NCI-H1417 treated with DMSO at 0.1 percent for 48 hours (cell line): ENCODE measurements at places on chromosomes 7 and 10.

- no peak for DNase-seq
Measured at GRCh38 chr7:127726476-127726875, 74.5 kb downstream of the SND1 start.

- DNase-seq: no peak
Measured at GRCh38 chr10:111525696-111526095, 448.9 kb downstream of the ADRA2A start.

DNA sequence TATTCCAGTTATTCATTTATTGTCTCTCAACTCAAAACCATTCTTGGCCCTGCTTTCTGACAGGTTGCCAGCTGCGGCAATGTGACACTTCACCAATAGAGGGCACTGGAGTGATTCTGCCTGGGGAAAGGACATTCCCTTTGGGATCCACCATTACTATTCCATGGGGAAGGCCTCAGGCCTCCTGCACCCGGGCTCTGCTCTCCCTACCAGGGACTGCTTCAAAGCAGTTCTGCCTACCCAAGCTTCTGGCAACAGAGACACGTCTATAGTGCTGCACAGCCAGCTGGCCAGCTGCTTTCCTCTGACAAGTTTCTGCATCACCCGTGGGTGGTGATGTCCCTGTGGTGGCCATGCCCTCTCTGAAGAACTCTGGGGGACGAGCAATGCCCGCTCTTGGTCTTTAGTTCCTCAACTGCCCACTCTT is 163.8 kb downstream of the ELMO1 start:
- no peak for DNase-seq

DNA sequence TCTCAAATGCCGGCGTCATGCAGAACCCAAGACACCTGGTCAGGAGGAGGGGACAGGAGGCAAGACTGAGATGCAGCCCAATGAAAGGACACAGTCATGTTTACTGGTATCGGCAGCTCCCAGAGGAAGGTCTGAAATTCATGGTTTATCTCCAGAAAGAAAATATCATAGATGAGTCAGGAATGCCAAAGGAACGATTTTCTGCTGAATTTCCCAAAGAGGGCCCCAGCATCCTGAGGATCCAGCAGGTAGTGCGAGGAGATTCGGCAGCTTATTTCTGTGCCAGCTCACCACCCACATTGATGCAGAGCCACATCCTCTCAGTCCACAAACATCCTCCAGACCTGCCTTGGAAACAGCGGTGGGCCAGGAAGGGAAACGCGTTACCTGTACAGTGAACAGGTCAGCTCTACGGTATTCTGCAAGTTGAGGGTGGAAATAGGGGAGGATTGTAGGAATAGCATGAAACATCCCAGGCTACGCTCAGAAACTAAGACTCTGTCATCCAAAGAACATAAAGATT is 133.1 kb upstream of the PRSS1 start:
- DNase-seq: no peak

DNA sequence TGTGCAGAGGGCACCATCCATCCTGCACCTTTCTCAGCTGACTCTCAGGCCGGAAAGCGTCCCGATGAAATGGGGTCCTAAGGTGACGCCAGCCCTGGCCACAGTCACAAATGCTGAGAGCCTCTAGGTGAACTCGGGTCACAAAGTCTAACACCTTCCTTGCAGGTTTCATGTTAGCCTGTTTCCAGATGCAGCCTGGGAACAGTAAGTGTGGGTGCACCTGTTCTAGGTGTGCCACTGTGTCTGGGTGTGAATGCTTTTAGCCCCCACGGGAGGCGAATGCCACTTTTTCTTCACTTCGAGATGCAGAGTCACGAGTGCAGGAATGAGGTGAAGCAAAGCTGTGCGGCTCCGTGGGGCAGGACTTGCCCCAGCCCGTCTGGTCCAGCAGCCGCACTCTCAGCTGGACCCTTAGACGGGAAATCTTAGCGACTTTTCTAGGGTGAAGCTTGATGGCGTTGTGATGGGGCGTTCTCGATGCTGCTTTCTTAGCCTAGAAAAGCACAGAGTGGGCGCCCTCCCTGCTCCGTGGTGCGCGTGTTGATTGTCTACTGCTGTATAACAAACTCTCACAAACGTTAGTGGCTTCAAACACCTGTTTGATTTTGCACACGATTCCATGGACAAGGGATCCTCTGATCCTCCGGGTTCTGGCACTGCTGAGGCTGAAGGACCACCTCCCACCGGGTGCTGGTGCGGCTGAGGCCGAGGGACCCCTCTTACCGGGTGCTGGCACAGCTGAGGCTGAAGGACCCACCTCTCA is 13.6 kb upstream of the VIPR2 start:
- no peak for DNase-seq

DNA sequence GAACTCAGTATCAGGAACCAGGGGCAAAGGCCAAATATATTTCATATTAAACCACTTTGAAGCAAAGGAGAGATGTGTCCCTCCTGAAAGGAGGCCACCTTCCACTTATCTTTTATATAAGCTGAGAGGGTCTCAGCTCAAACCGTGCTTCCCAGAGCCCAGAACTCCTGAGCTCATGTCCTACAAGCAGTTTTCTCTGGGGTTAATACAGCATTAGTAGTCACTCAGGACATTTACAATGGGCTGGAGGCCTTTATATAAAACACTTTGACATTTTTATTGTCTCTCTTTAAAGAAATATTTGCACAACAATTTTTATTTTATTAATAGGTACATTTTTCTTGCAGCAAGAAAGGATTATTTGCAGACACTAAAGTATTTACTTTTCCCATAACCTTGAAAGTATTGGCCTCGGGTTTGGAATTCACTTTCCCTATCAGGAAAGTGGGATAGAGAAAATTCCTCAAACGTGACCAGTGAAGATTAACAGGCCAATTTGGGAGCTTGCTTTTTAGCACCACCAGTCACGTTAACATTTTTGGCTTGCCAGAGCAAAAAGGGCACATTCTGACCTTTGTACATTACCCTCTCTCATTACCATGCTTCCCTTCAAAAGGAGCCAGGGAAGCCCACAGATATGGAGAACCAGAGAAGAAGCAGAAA is 464.9 kb upstream of the NRP1 start:
- no peak for DNase-seq

DNA sequence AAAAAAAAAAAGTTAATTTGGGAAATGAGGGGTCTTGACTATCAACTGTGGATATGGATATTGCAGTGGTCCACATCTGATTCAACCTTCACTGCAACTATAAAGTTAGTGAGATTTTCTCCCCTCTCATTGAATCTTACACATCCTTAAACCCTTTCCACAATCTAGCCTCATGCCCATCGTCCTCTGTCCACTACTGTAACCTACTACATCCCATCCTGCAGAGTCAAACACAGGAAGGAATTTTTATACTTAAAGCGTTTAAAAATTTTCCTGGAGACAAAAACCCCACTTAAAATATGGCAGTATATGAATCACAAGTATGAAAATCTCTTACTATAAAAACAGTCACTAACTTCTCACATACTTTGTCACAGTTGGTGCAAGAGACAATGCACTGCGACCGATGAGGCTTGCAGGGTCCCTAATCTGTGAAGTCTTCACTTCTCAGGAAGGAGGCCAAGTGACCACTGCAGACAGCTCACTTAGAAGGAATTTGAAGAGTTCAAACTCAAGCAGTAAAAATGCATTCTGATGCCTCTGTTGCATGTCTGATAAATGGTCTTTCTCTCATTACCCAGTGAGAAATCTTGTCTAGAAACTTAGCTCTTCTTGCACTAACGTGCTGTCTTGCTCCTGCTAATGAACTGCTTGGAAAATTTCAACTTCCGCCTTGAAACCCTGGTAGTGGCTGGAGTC is 50.3 kb upstream of the ST8SIA6 start:
- DNase-seq: no peak

GRCh38 chr10:86663046-86663345 is 5.3 kb upstream of the LDB3 start:
- no peak for DNase-seq

DNA sequence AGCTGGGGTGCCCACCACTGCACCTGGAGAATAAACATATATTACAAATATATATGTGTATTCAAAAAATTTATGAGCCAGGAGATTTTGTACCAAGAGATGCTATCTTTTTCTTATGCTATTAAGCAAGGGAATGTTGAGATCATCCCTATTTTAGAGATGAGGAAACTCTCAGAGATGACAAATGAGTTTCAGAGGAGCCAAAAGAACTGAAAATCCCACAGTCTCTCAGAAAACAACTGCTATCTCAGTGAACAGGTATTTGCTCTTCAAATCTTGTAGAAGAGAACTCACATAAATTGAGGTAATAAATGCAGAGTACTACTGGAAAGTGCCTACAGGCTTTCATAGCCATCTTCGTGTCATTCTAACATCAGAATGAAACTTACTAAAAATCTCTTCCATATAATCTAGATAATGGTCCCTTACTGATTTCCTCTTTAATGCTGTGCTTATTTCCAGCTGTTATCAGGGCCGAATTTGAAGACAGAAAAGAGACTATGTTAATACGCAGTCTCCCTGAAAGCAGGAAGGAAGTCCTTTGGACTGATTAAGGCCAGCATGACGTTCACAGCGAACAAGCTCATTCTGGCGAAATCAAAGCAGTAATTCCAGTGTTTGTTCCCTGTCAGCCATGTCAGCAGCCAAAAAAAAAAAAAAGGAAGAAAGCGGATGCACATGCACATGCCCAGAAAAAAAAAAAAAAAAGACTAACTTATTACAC is 29.4 kb upstream of the ANAPC16 start:
- no peak for DNase-seq

GRCh38 chr10:128864554-128865295 is 602.3 kb upstream of the MGMT start:
- DNase-seq: no peak

- no peak for DNase-seq
Measured at GRCh38 chr10:34581801-34582532, 233.1 kb downstream of the PARD3 start.

GRCh38 chr7:85014936-85015660 is 171.8 kb downstream of the SEMA3D start:
- DNase-seq: no peak

GRCh38 chr10:132368881-132369635 is 27.9 kb upstream of the PWWP2B start:
- DNase-seq: no peak

- no peak for DNase-seq
Measured at GRCh38 chr7:83020161-83020560, 142.5 kb downstream of the PCLO start.

DNA sequence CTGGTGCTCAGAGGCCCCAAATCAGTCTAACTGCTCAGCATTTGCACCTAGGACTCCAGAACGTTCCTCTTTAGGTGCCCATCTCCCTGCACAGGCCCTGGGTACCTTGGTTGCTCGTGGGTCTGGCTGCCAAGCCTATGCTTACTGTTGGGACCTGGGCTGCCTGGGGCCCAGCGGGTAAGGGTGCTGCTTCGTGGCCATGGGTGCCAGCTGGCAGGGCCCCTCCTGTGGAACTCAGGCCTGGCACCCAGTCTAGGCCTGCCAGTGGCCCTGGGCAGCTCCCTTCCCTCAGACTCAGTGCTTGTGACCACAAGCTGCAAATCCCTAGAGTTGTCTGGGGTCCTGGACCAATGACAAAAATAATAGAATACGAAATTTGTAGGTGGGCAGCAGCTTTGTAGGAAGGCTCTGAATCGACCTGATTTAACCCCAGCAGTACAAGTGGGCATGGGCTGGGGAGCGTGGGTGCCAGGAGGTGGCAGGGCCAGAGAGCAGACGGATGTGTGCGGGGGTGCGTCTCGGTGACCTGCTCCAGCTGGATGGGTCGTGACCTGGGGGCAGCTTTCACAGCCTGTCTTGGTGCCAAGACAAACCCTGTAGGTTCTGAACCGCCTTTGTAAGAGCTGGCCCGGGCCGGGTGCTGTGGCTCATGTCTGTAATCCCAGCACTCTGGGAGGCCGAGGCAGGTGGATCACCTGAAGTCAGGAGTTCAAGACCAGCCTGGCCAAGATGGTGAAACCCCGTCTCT is 69.7 kb downstream of the MKI67 start:
- DNase-seq: no peak

DNA sequence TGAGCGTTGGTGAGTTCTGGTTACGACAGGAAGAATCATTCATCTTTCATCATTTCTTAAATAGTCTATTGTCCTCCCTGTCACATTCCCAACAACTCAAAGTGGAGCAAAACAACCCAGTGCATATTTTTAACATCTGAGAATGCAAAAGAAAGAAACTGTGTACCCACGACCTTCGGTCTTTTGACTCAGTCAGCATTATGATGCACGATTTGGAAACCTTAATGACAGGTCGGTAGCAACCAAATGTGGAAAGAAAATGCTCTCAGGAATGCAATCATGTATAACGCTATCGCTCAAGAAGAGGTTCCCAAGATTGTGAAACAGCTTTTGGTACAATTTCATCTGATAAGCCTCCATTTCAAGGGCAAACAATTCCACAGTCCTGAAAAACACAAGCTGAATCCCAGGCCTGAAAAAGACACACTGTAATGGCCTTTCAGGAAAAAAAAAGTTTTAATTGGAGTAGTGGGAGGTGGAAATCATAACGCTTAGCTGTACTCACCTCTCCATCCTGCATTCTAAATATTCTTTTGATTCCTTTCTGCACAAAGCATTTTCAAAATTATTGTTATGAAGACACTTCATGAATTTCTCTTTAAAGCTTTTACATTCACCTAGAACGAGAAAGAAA is 2.6 kb downstream of the COX19 start:
- no peak for DNase-seq

- no peak for DNase-seq
Measured at GRCh38 chr7:14009453-14010418, 20.3 kb upstream of the ETV1 start.
